ENCODE measurements at places on chromosomes 11 and 22. TPM values are rescaled to one million over a fixed set of nuclear protein-coding genes. Genes with fewer than 3 reads are reported as not detected.
A peak's percentile ranks its signal among the peaks of the same experiment; 100 is the strongest.

Gene C22orf42
- total RNA-seq, result not detected

Gene ASCL2
- total RNA-seq, result 3.4 TPM

Gene YPEL1
- 1.2 TPM for total RNA-seq

Gene MAPK1
- 93.4 TPM for total RNA-seq

DNA sequence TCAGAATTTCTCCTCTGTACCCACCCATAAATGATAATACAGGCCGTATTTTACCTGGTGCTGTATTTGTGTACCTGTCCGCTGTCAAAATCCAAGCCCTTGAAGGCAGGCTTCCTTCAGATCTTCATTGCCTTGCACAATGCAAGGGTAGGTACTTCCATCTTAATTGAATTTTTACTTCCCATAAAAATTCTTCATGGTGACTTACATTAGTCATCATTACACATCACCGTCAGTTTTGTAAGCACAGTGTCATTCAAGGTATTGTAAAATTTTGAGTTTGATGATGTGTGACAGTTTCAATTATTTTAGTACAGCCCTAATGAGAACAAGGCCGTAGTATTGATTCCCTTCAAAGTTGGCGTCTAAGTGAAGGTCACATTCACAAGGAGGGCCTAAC lies 770 bp upstream of the TSG101 start:
- no peak for DNase-seq

GRCh38 chr22:17336061-17336460 lies 33.2 kb upstream of the CECR2 start:
- no peak for DNase-seq

GRCh38 chr11:70834277-70834940 lies 418.0 kb downstream of the SHANK2 start:
- DNase-seq, result no peak

- no peak for DNase-seq
Measured at GRCh38 chr11:74232311-74232950, 61.3 kb downstream of the PPME1 start.

- peak; percentile 45 for DNase-seq
Measured at GRCh38 chr11:102279641-102280170, 37.6 kb upstream of the BIRC3 start.

DNA sequence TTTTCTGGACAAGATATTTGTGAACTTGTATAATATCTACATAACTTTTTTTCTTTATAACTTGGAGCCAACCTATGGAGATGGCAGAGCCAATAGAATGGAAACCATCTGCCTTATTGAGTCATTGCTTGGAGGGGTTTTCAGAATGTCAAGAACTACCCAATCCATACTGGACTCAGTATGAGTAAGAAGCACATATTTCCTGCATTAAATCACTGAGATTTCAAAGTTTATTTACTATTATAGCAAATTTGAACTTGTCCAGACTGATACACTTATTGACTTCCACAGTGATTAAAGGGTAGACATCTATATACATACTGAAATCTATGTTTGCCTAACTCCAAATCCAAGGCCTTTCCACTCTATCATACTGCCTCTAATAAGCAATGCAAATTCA lies 704.0 kb downstream of the KCNA4 start:
- no peak for DNase-seq

Data from activated CD8-positive, alpha-beta T cell treated with anti-CD3 and anti-CD28 coated beads for 36 hours (primary cell).